Activated CD4-positive, alpha-beta memory T cell treated with anti-CD3 and anti-CD28 coated beads, Interleukin-2, amount 10 ng/mL, durations not matched to agents 7 days and 5 days (primary cell): ENCODE measurements at places on chromosomes 1 and 21.

DNA sequence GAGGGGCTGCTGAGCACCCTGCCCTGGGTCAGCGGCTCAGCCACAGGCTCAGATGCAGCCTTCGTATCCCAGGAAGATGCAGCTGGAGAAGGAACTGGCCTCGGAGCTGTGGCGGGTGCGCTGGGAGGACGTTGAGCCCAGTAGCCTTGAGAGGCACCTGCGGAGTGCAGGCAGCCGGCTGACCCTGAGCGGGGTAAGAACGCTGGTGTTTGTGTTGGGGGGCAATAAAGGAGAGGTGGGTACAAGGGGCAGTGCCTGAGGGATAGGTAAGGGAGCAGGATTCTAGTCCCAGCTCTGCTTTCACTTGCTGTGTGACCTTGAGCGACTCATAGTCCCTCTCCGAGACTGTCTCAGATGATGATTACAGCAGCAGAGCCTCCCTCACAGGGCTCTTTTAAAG lies 6.4 kb downstream of the NPR1 start:
- H3K27ac ChIP-seq, result no peak overlapping the region
- peaks cover 43% of the 10 kb centered on the region for H3K27me3 ChIP-seq
- peaks cover 3% of the 10 kb centered on the region for H3K4me1 ChIP-seq

- H3K27me3 ChIP-seq, result no peaks in the 10 kb centered on the region
- DNase-seq, result no peak
- H3K27ac ChIP-seq, result no peak overlapping the region
- no peaks in the 10 kb centered on the region for H3K36me3 ChIP-seq
- H3K4me1 ChIP-seq, result peaks cover 30% of the 10 kb centered on the region
Observed at GRCh38 chr1:62685431-62685859, 2.7 kb downstream of the DOCK7 start.

GRCh38 chr1:203880606-203881005 lies 19.2 kb downstream of the SNRPE start:
- no peak overlapping the region for H3K27ac ChIP-seq
- no peak overlapping the region for H3K4me3 ChIP-seq
- no peak for DNase-seq
- H3K27me3 ChIP-seq, result no peaks in the 10 kb centered on the region
- H3K36me3 ChIP-seq, result peaks cover 18% of the 10 kb centered on the region

DNA sequence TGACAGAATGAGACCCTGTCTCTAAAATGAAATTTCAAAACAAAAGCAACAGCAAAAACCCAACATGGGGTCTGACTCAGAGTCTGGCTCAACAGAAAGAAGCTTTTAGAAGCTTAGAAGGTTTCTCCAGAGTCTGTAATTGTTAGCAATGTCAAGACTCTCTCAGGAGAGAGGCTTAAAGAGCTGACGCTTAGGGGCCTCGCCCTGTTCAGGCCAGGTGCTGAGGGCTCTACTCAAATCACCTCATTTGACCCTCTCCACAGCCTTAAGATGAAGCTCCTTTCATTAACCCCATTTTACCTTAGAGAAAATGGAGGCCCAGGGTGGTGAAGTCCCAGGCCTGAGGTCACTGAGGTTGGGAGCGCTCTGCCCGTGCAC lies 5.3 kb upstream of the KIF17 start:
- peaks cover 4% of the 10 kb centered on the region for H3K4me1 ChIP-seq
- H3K36me3 ChIP-seq, result no peaks in the 10 kb centered on the region
- no peak overlapping the region for H3K27ac ChIP-seq

DNA sequence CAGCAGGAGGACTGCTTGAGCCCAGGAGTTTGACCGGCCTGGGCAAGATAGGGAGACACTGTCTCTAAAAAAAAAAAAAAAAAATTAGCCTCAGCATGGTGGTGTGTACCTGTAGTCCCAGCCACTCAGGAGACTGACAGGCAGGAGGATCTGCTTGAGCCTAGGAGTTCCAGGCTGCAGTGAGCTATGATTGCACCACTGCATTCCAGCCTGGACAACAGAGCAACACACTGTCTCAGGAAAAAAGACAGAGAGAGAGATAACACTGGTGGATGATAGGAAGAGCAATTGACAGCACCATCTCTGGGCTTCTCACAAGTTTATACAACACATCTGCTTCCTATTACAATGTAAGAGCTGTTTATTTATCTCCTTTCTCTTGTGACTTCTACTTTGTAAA lies 2.4 kb upstream of the RNU11 start:
- no peaks in the 10 kb centered on the region for H3K27me3 ChIP-seq
- peaks cover 6% of the 10 kb centered on the region for H3K36me3 ChIP-seq
- H3K27ac ChIP-seq, result no peak overlapping the region
- DNase-seq, result no peak
- peaks cover 51% of the 10 kb centered on the region for H3K4me1 ChIP-seq

GRCh38 chr1:79667848-79668696 lies 661.5 kb upstream of the ADGRL4 start:
- H3K4me1 ChIP-seq, result no peaks in the 10 kb centered on the region
- DNase-seq, result no peak
- no peak overlapping the region for H3K4me3 ChIP-seq
- H3K36me3 ChIP-seq, result no peaks in the 10 kb centered on the region

DNA sequence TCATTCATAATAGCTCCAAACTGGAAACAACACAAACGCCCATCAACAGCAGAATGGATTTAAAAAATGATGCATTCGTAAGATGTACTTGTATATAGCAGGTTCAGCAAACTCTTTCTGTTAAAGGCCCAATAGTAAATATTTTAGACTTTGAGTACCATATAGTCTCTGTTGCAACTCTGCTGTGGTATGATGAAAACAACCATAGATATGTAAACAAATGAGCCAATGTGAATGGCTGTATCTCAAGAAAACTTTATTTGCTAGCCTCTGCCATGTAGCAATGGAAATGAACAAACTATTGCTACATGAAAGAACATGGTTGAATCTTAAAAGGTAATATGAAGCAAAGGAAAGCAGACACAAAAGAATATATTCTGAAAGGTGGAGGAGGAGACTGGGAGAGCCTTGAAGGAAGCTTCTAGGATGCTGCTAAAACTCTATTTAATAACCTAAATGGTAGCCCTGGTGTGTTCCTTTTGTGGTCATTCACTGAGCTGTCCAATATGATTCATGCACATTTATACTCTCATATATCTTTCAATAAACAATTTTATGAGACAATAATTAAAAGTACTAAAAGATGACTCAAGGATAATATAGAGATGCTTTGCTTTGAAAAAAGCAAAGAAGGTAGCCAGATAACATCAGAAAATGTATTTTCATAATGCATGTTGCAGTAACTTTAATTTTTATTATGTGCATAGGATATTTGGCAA lies 29.1 kb upstream of the FMO3 start:
- no peak for DNase-seq
- no peaks in the 10 kb centered on the region for H3K36me3 ChIP-seq
- H3K27ac ChIP-seq, result no peak overlapping the region
- H3K27me3 ChIP-seq, result no peaks in the 10 kb centered on the region

- H3K27me3 ChIP-seq, result peaks cover 26% of the 10 kb centered on the region
- H3K4me3 ChIP-seq, result no peak overlapping the region
- DNase-seq, result no peak
- H3K27ac ChIP-seq, result no peak overlapping the region
- H3K36me3 ChIP-seq, result no peaks in the 10 kb centered on the region
- H3K4me1 ChIP-seq, result no peaks in the 10 kb centered on the region
Observed at GRCh38 chr1:234091876-234092275, 187.4 kb downstream of the SLC35F3 start.

- DNase-seq, result no peak
- H3K27me3 ChIP-seq, result peaks cover 8% of the 10 kb centered on the region
- peaks cover 3% of the 10 kb centered on the region for H3K4me1 ChIP-seq
Observed at GRCh38 chr1:115189814-115190539, 100.7 kb upstream of the TSPAN2 start.

DNA sequence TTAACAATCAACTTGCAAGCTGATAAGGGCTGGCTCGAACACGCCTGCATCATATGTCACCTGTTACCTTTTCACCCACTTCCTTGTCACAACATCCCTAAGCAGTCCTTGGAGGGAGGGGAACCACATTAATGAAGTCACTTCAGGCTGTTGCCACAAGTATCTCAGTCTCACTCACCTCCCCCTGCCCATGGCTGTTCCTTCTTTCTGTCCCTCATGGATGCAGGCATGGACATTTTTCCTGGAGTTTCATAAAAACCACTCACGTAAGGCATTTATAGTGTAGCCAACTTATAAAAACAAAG lies 76.8 kb upstream of the ANGPTL1 start:
- peaks cover 5% of the 10 kb centered on the region for H3K4me1 ChIP-seq
- no peaks in the 10 kb centered on the region for H3K36me3 ChIP-seq
- no peak for DNase-seq
- peaks cover 6% of the 10 kb centered on the region for H3K27me3 ChIP-seq
- H3K4me3 ChIP-seq, result no peak overlapping the region

DNA sequence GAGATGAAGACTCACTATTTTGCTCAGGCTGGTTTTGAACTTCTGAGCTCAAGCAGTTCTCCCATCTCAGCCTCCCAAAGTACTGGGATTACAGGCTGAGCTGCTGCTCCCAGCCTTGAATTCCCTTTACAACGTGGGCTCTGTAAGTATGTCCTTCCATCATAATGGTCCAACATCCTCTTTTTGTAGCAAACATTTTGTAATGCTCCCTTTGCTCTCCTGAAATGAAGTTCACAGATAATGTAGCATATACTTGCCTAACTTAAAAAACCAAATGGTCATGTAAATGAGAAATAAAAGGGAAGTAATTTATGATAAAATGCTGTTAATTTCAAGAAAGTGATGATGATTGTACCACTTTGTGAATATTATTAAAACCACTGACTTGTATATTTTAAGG lies 30.5 kb upstream of the THEM4 start:
- DNase-seq, result no peak
- H3K36me3 ChIP-seq, result no peaks in the 10 kb centered on the region
- no peak overlapping the region for H3K4me3 ChIP-seq
- H3K27me3 ChIP-seq, result peaks cover 5% of the 10 kb centered on the region

- H3K4me3 ChIP-seq, result no peak overlapping the region
- H3K4me1 ChIP-seq, result peaks cover 40% of the 10 kb centered on the region
- peaks cover 61% of the 10 kb centered on the region for H3K36me3 ChIP-seq
Observed at GRCh38 chr1:9665193-9665592, 13.7 kb downstream of the PIK3CD start.

- no peak for DNase-seq
- H3K4me1 ChIP-seq, result peaks cover 17% of the 10 kb centered on the region
Observed at GRCh38 chr1:39453603-39454002, 37.8 kb upstream of the BMP8A start.
